ENCODE measurements at places on chromosomes 4 and X. TPM values are rescaled to one million over a fixed set of nuclear protein-coding genes. Genes with fewer than 3 reads are reported as not detected.

DNA sequence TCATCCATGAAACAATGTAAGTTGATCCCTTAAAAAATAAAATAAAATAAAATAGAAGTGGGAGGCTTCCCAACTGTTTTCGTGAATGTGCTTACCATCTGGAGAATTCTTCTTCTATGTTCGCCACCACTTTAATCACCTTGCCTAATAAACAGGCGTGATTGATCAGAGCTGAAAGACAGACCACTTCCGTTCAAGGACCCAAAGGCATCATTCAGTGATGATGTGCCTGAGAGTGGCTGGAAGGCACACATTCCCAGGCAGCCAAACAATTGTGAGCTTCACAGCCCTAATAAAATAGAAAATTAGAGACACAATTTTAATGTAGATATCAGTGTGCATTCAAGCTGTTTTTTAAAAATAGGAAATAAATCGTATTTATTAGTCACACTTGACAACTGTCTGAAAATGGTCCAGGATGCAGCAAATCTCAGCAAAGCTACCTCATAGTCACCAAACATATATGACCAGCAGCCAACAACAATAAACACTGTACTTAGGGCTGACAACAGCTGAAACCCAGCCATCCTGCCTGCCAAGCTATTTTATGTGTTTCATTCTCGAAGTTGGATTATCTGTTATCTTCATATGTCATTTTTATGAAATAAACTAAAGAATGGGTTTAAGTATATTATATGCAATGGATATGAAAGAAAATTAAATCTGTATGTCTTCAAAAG is 163.2 kb upstream of the FAM9B start:
- H3K4me3 ChIP-seq, result no peak overlapping the region
- no peak overlapping the region for H3K27ac ChIP-seq
- no peaks in the 10 kb centered on the region for H3K36me3 ChIP-seq
- peaks cover 9% of the 10 kb centered on the region for H3K4me1 ChIP-seq

DNA sequence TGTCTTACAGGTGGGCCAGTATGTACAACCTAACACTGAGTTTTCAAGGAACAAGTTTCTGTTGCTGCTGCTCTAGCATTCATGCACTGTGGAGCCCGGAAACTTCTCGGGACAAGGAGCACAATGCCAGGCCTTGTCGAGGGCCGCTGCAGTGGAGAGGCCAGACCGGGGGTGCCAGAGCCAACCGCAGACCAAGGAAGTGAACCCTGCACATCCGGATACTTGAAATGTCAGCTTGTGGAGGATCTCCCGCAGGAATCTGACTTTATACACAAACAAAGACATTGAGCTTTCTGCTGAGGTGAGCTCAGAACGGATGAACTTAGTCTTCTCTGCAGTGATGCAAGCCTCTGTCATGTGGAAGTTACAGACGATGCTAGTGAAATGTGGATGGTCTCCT is 99.5 kb downstream of the ZNF827 start:
- H3K27ac ChIP-seq, result no peak overlapping the region
- peaks cover 2% of the 10 kb centered on the region for H3K27me3 ChIP-seq
- peaks cover 33% of the 10 kb centered on the region for H3K4me1 ChIP-seq
- DNase-seq, result no peak
- H3K4me3 ChIP-seq, result no peak overlapping the region

- H3K4me1 ChIP-seq, result peaks cover 27% of the 10 kb centered on the region
- H3K27me3 ChIP-seq, result no peaks in the 10 kb centered on the region
- DNase-seq, result no peak
- H3K27ac ChIP-seq, result no peak overlapping the region
Measured at GRCh38 chr4:73732759-73733431, 7.5 kb upstream of the CXCL8 start.

- H3K4me3 ChIP-seq, result no peak overlapping the region
- H3K36me3 ChIP-seq, result peaks cover 4% of the 10 kb centered on the region
- no peak overlapping the region for H3K27ac ChIP-seq
- no peak for DNase-seq
- H3K27me3 ChIP-seq, result peaks cover 10% of the 10 kb centered on the region
Measured at GRCh38 chr4:183411291-183411861, 33.1 kb upstream of the CDKN2AIP start.

- no peak overlapping the region for H3K27ac ChIP-seq
- DNase-seq, result no peak
- no peak overlapping the region for H3K4me3 ChIP-seq
- H3K36me3 ChIP-seq, result no peaks in the 10 kb centered on the region
Measured at GRCh38 chr4:68858039-68858438, 42.2 kb downstream of the UGT2B10 start.

GRCh38 chrX:134634691-134635090 is 23.6 kb downstream of the PLAC1 start:
- H3K27me3 ChIP-seq, result peaks cover 2% of the 10 kb centered on the region
- H3K27ac ChIP-seq, result no peak overlapping the region
- peaks cover 25% of the 10 kb centered on the region for H3K4me1 ChIP-seq
- DNase-seq, result no peak
- H3K4me3 ChIP-seq, result no peak overlapping the region
- H3K36me3 ChIP-seq, result peaks cover 3% of the 10 kb centered on the region

DNA sequence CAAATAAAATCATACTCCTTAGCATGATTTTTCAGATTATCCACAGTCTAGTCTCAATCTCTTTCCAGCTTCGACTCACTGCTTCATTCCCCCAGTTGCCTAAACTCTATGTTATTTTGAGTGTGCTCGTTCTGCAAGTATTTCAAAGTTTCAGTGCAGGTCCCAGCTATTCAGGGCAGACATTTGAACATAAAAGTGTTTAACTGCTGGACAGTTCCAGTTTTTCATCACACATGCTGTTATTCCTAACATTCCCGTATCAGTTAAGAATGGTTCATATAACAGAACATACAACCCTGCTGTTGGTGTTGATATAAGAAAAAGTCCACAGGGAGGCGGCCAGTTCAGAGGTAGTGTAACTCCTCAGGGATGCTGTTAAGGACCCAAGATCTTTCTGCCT is 113.3 kb downstream of the SLIT2 start:
- H3K27me3 ChIP-seq, result no peaks in the 10 kb centered on the region
- no peaks in the 10 kb centered on the region for H3K36me3 ChIP-seq
- no peak overlapping the region for H3K27ac ChIP-seq
- DNase-seq, result no peak
- H3K4me1 ChIP-seq, result no peaks in the 10 kb centered on the region

- no peak overlapping the region for H3K4me3 ChIP-seq
- no peaks in the 10 kb centered on the region for H3K4me1 ChIP-seq
- no peak overlapping the region for H3K27ac ChIP-seq
- no peaks in the 10 kb centered on the region for H3K36me3 ChIP-seq
- no peak for DNase-seq
Measured at GRCh38 chr4:28822163-28822562, 1898.0 kb upstream of the PCDH7 start.

- H3K27me3 ChIP-seq, result no peaks in the 10 kb centered on the region
- H3K4me3 ChIP-seq, result no peak overlapping the region
- peaks cover 6% of the 10 kb centered on the region for H3K4me1 ChIP-seq
Measured at GRCh38 chr4:52358883-52359321, 300.2 kb downstream of the USP46 start.

DNA sequence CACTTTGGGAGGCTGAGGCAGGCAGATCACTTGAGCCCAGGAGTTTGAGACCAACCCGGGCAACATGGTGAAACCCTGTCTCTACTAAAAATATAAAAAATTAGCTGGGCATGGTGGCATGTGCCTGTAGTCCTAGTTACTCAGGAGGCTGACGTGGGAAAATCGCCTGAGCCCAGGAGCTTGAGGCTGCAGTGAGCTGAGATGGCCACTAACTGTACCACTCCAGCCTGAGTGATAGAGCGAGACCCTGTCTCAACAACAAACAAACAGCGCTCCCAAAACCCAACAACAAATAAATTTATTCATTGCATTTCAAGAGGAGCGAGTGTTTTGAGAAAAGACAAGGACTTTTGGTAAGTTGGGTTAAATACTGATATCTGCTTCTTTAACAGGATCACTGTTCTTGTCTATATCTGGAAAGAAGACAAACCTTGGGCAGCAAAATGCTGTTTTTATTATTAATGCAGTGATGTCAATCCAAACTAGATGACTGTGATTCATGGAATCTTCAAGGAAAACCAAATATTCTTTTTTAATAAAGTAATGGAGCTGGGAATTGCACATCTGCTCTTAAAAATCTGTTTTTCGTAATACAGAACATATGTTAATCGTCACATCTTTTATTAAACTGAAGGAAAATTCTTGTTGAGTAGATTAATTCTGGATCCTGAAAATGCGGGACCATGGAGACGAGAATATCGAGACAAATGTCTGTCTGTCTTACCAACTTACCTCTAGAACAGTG is 90.8 kb upstream of the LIMCH1 start:
- DNase-seq, result no peak
- no peaks in the 10 kb centered on the region for H3K27me3 ChIP-seq
- H3K4me1 ChIP-seq, result peaks cover 13% of the 10 kb centered on the region
- H3K27ac ChIP-seq, result no peak overlapping the region
- H3K4me3 ChIP-seq, result no peak overlapping the region

GRCh38 chr4:48739560-48740019 is 40.5 kb downstream of the FRYL start:
- no peak for DNase-seq
- H3K27ac ChIP-seq, result no peak overlapping the region
- H3K4me1 ChIP-seq, result peaks cover 21% of the 10 kb centered on the region
- H3K4me3 ChIP-seq, result no peak overlapping the region

DNA sequence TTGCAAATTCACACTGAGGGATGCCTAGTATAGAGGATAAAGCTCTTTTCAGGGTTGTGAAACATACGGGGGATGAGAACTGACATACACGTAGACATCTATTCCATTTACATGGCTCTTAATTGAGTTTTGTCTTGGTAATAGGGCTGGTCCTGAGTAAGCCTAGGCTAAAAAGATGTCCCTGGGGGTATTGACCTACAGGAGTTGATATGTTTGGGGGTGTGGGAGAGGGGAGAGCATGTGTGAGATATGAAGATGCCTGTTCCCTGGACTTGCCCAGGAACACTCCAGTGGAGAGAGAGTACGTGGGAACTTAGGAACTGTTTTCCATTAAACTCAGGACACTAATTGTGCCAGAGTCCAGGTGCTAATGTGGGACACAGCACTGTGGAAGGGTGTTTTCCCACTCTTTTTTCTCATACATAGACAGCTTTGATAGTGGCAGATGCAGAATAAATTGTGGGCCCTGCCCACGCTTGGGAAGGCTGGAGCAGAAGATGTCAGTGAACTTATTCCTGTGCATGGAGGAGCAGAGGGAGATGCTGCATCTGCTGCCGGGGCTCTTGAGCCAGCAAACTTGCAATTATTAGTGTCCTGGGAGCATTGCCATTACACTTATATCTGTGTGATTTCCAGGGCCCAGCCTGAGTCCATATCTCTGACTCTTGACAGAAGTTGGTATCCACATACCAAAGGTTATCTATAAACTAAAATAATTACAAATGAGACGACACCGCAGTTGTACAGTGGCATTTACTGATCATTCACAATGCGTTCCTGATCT is 20.7 kb downstream of the SYNPO2 start:
- no peak overlapping the region for H3K27ac ChIP-seq
- no peak overlapping the region for H3K4me3 ChIP-seq
- peaks cover 17% of the 10 kb centered on the region for H3K4me1 ChIP-seq
- DNase-seq, result no peak
- H3K27me3 ChIP-seq, result no peaks in the 10 kb centered on the region

DNA sequence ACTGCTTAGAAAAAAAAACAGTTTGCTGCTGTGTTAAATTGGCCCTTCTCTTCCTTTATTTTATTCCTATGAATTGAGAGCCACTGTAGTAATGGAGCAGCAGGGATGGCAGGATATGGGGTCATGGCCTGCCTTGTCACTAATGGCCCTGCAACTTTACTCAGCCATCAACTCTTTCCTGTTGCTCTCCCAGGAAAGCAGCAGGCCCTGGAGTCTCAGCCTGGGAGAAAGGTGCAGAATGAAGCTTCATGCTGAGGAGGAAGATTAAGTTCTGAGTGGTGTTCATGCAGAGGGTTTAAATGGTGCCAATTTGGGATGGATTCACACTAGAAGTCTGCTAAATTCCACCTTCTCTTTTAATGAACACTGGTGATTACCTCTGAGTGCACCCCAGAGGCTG is 285.6 kb downstream of the GPAT3 start:
- H3K27me3 ChIP-seq, result no peaks in the 10 kb centered on the region
- no peak overlapping the region for H3K27ac ChIP-seq
- DNase-seq, result no peak
- peaks cover 3% of the 10 kb centered on the region for H3K4me1 ChIP-seq

The GLRA2 gene
- not detected for total RNA-seq

The SYTL5 gene
- not detected for total RNA-seq

The CFI gene
- total RNA-seq, result 2.6 TPM

The RNF128 gene
- 2.5 TPM for total RNA-seq
